Inflammatory macrophage treated with lipopolysaccharide for 4 hours (primary cell): ENCODE measurements at places on chromosomes 1 and 21.

DNA sequence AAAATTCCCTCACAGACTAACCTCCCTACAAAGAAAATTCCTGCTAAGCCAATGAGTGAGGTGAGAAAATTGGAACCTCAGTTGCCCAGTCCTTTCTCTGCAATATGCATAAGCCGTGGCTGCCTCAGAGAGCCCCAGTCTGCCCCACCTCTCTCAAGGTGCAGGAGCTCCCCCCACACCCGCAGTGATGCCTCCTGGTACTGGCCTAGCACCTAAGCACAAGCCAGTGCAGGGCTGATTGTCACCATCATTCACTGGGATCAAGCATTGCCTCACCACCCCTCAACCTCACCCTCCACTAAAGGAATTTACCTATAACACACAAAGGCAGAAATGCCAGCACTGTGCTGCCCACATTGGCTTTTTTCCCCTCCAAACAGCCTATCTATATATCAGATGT, 56.9 kb downstream of the CD34 start:
- no peak for DNase-seq

DNA sequence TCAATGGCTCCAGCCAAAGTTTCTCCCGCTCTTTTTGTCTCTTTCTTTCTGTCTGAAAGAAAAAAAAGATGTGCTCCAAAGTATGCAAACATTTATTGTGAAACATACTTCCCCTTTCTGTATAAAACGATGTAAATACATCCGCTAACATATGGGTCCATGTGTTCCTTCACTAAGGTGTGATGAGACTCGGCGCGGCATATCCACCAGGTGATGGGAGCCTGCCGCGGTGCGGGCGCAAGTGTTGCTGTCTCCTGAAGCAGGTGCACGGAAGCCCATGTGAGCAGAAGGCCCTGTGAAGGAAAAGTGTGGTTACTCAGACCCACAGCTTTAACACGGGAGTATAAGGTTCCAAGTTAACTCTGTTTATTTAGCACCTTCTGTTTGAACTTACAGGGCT, 466.6 kb upstream of the C1orf87 start:
- peak; percentile 6 for DNase-seq

DNA sequence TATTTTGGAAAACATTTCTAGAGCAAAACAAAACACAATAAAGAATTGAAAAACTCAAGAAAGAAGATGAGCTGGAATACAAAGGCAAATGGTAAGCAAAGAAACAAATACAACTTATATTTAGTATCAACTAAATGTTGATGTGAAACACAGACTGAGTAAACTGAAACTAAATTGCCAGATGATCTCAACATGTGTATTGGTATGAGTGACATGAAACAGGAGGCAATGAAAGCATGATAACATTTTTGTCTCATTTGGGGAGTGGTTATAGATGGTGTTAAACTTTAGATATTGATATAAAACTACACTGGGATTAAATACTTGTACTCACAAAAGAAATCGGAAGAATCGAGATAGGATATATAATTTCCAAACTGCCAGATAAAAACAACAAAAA, 805.6 kb upstream of the CXADR start:
- no peak for DNase-seq

DNA sequence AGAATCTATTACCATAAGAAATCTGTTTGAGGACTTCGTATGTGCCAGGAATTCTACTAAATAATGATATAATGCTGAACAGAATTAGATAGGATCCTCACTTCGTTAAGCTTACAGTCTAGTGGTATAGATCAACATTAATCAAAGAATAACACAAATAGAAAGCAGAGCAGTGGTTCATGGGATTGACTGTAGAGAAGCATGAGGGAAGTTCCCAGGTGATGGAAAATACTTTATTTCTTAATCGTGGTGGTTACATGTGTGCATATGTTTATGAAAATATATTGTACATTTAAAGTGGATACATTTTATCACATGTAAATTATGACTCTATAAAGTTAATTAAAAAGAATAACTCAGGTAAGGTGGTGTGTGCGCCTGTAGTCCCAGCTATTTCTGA, 110.5 kb downstream of the OSBPL9 start:
- DNase-seq, result peak; percentile 60

DNA sequence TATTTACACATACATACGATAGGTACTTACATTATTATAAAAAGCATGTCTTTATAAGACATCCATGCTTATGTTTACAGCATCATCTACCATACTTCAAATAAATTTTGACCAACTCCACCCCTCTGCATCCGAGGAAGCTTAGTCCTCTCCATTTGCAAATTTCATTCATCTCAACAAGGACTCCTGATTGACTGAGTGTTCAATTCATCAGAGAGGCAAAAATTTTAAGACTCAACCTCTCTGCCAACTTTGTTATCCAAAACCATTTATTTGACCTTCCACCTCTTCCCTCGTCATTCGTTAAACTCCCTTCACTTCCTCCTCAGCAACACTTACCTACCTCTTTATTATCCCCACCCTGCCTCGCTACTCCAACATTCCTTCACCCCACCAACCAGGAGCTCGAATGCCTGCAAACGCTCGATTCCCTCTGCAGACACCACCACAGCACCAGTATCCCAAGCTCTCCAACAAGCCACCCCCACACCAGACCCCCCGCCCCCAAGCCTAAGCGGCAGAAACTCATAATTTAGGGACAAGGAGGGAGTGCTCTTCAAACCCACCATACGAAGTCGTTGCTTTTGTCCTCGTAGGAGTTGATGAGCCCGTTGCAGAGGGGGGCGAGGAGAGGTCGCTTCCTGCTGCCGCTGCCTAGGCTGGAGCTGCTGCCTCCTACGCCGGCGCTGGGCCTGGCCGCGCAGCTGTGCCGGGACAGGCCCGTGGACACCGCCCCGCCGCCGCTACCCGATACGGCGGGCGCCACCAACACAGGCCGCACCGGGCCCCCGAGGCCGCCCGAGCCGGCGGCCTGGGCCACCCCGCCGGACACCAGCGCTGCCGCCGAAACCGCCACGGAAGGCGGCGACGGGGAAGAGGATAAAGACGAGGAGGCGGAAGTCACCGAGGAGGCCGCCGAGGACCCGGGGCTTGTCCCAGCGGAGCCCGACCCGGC, 803 bp downstream of the COP1 start:
- peak; percentile 64 for DNase-seq

GRCh38 chr1:152539901-152540300, 25.6 kb downstream of the CRCT1 start:
- DNase-seq, result no peak

DNA sequence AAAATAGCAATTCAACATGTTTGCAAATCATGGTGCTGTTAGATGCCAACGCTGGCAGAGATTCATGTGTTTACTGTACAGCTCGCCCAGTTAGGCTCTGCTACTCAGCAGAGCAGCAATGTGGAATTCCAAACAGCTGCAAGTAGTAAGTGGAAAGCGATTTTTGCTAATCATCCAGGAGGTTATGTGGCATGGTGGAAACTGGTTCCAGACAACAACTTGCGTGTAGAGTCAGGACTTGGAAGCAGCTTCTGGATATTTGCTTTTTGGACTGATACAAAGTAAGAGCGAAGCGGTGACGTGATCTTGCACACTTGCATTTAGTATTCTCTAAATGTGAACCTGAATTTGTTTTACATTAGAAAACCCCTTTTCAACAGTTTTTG, 27.1 kb upstream of the HHAT start:
- no peak for DNase-seq

DNA sequence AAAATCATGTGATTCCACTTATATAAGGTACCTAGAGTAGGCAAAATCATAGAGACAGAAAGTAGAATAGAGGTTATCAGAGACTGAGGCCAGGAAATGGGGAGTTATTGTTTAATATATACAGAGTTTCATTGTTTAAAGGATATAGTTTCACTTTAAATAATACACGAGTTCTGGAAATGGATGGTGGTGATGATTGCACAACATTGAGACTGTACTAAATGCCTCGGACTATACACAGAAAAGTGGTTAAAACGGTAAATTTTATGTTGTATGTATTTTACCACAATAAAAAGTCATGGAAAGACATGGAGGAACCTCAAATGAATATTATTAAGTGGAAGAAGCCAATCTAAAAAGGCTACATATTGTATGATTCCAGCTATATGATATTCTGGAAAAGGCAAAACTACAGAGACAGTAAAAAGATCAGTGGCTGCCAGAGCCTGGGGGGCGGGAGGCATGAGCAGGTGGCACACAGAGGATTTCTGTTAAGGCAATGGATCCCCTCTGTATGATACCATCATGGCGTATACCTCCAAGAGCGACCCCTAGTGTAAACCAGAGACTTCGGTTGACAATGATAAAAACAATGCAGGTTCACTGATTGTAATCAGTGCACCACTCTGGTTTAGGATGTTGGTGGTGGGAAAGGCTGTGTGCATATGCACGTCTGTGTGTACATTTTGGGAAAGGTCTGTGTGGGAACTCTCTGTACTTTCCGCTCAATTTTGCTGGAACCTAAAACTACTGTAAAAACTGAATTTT, 7.5 kb downstream of the C1orf198 start:
- DNase-seq, result no peak

DNA sequence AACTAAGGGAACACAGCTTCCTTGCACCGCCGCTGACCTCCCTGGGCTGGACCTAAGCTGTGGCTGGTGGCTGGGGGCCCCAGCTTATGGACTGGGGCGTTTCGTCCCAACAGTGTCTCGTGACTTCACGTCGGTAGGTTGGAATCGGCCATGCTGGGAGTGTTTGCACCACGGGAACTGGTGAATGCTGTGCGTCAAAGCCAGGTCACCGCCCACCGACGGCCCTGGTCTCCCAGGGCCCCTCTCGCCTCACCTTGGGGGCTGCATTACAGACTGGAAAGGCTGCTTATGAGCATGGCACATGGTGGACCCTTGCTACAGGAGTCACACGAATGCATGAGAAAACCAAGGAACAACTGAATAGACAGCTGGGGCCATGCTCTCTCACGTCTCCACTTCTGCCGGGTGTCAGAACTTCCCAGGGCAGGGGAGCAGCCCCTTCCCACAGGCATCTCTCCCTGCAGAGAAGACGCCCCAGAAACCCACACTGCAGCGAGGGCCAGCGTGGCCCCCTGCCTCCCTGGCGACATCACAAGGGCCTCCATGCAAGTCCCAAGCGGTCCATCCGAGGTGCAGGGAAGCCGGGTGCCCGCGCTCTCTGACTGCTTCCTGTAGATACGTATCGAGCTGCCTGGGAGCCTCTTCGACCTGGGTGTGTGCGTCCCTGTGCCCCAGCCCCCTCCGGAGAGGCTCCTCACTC, 81.7 kb downstream of the SIK1 start:
- DNase-seq, result no peak

GRCh38 chr1:243549791-243550190, 293.9 kb downstream of the SDCCAG8 start:
- DNase-seq, result no peak

DNA sequence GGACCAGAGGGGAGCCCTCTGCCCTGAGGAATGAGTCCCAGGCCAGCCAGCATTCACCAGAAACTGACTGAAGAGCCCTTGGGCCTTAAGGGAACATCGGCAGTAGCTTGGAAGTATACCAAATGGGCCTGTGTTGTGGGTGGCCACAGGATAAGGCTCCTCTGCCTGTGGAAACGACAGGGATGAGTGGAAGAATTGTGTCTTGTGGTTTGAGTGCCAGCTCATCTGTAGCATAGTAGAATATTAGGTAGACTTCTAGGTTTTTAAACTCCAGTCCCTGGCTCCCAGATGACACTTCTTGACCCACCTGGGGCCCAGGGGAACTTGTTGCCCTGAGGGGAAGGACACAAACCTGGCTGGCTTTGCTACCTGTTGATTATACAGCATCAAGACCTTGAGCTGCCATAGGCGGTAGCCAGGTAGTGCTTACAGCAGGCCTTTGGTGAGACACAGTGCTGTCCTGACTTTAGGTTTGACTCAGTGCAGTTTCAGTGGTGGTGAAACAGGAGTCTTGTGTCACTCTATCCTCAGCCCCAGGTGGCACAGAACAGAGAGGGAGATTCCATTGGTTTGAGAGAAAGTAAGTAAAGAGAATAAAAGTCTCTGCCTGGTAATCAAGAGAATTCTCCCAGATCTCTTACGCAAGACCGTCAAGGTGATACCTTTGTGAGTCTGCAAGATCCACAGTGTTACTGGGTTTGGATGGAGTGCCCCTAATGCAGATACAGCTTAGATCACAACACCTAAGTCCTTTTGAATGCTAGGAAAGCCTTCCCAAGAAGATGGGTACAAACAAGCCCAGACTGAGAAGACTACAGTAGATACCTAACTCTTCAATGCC, 50.2 kb downstream of the RABGAP1L start:
- DNase-seq, result no peak

DNA sequence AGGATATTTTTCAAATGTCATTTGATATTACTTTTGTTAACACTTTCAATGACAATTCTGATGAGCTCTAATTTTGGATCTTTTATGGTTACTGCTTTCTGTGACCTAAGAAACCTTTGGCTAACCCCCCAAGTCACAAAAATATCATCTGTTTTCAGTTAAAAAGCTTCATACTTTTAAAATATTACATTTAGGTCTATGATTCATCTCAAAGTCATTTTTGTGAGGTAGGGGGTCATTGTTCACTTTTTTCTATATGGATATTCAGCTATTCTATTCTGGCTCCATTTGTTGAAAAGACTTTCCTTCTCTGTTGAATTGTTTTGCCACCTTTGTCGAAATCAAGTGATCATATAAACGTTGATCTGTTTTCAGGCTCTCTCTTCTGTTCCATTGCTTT, 44.8 kb downstream of the UCHL5 start:
- no peak for DNase-seq

- no peak for DNase-seq
Measured at GRCh38 chr1:248906753-248907661, 972 bp downstream of the PGBD2 start.

DNA sequence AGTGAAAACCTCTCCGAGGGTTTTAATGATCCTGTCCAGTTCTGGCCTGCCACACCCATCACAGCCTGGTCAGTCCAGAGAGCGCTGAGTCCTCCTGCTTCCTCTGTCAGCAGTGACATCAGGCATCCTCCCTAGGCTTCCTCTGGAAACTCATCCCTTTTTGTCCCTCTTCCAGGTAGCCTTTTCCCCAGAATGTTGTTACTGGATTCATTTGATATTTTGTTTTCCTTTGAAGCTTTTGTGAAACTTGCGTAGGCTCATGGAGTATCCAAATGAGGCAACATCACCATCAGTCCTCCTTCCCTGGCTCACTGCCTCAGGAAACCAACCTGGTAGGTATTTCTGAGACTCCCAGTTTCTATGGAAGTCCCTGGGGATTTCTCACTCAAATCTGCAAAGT, 27.0 kb upstream of the IGSF3 start:
- no peak for DNase-seq

- no peak for DNase-seq
Measured at GRCh38 chr21:29194342-29194741, 63.9 kb downstream of the MAP3K7CL start.

GRCh38 chr1:85375493-85375892, 89.5 kb downstream of the DDAH1 start:
- no peak for DNase-seq

GRCh38 chr21:39319251-39319756, 5.9 kb upstream of the BRWD1 start:
- no peak for DNase-seq
